Neuronal stem cell (in vitro differentiated cells): ENCODE measurements at places on chromosomes 3 and 15.

DNA sequence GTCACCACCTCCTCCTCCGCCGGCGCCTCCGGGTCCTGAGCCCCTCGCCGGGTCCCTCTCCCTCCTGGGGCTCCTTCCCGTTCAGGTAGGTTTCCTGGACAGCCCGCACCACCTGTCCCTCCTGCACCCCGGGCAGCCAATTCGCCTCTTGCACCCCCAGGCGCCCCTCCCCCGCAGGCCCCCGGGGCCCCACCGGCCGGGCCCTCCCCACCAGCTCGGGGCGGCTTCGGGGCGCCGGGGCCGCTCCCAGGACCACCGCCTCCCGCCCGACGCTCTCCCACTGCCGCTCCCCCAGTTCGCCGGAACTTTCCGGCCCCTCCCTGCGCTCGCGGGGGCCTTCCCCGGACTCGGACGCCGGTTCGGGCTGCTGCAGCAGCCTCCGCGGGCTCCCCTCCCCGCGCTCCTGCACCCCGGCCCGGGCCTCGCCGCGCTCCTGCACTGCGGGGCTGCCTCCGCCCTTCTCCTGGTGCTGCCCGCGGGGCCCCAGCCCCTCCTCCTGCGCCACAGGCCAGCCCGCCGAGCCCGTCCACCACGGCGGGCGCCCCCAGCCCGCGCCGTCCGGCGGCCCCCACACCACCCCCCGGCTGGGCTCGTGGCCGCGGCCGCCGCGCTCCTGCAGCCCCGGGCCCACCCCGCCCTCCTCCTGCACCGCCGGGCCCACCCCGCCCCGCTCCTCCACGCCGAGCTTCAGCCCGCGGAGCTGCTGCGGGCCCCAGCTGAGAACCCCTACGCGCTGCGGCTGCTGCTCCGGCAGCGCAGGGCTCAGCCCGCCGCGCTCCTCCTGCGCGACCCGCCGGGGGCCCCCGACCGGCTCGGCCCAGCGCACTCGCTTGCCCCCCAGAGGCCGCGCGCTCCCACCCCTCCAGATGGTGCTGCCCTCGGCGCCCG is 587 bp upstream of the TNK2 start:
- DNase-seq: no peak

DNA sequence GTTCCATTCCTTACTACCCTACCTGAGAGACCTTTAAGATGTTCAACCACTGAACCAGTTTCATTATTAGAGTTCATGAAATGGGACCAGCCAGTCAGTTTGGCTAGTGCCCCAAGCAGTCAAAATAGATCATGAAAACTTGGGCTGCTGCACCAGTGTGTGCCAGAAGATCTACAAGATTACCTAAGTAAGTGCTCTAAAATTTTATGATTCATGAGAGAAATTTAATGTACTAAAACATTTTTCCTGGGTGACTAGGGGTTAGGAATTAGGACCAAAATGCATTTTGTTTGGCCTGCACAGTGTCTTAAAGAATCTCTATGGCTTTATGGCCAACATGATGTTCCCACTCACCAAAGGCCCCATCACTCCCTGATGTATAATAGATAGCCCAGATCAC is 214.7 kb downstream of the ATP8B4 start:
- DNase-seq: no peak

- DNase-seq: no peak
Observed at GRCh38 chr3:183490211-183490601, 61.8 kb upstream of the MCF2L2 start.

DNA sequence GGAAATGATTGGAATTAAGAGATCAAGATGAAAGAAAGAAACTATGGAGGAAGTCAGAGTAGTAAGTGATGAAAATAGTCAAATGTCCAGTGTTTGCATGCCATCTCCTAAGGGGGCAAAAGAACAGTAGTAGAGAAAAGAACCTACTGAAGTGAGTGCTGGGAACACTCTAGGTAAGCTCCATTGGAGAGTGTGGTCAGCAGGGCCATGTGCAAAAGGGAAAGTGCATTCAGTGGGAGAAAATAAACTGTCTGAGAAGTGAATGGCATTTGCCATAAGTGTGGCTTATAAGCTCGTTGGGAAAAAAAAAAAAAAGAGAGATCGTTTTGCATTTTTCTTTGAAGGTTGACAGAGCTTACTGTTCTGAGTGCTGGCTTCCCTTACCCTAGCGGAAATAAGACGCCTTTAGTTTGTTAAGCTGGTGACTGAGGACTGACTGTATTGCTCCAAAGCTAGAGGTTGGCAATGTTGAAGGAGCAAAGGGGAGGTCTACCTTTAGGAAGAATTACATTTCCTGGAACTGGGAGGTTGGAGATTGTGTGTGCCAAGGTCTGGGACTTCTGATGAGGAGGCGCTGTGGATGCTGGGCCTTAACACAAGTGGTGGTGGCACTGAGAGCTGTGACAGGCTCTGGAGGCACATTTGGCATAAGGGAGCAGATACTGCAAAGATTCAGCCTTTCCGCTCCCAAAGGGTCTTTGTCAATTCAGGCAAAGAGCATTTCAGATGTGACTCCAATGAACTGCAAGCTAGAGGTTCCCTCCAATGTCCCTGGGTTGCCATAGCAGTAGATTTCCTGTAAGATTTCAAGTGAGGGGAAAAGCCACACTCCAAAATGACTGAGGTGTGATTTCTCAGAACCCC is 287.8 kb upstream of the SATB1 start:
- no peak for DNase-seq

- no peak for DNase-seq
Observed at GRCh38 chr3:107978131-107979055, 112.4 kb downstream of the CD47 start.

DNA sequence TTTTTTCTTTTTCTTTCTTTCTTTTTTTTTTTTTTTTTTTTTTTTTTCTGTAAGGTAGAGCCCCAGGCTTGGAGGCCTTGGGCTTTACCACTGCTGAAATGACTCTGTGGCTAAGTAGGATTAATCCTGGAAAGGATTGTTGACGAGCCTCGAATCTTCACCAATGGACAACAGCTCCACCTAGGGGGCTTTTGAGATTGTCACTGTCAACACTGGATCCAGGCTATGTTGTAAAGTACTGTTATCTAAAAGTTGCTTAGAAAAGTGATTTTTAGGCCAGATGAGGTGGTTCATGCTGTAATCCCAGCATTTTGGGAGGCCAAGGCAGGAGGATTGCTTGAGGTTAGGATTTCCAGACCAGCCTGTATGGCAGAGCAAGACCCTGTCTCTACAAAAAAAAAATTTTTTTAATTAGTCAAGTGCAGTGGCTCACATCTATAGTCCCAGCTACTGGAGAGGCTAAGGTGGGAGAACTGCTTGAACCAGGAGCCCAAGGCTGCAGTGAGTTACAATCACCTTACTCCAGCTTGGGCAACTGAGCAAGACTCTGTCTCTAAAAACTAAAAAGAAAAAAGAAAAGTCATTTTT is 41.6 kb downstream of the KLHL18 start:
- DNase-seq: peak; percentile 67

DNA sequence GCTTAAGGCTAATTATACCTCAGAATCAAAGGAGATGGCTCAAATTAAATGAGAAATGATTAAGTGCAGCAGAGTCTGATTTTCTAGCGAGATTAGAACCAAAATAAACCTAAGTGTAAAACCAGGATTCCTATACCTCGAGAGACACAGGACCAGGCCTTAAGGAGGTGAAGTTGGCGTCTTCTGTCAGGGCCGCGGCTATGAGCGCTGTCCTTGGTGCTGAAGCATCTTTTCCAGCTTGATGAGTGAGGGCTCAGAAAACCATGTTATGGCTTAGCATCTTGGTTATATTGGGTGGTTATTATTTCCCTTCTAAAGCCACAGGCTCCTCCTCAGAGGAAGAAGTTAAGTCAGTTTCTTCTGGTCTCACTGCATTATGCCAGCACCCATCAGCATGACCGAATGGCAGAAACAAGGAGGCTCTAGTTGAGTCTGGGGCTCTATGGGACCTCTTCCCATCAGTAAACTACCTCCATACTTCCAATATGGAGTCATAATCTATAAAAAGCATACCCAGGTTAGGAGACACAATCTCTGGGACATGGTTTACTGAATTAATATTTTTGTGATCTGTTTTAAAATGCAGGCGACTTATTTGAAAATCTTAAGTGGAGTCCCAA is 120.1 kb upstream of the NMNAT3 start:
- DNase-seq: peak; percentile 61
